ENCODE measurements at places on chromosomes 6 and 20.

GRCh38 chr6:169668203-169668847, 33.5 kb downstream of the WDR27 start:
- no peak for DNase-seq

GRCh38 chr6:96164802-96165201, 149.0 kb downstream of the FUT9 start:
- DNase-seq = no peak

- no peak for DNase-seq
Observed at GRCh38 chr20:13718171-13718570, 66.5 kb downstream of the ESF1 start.

DNA sequence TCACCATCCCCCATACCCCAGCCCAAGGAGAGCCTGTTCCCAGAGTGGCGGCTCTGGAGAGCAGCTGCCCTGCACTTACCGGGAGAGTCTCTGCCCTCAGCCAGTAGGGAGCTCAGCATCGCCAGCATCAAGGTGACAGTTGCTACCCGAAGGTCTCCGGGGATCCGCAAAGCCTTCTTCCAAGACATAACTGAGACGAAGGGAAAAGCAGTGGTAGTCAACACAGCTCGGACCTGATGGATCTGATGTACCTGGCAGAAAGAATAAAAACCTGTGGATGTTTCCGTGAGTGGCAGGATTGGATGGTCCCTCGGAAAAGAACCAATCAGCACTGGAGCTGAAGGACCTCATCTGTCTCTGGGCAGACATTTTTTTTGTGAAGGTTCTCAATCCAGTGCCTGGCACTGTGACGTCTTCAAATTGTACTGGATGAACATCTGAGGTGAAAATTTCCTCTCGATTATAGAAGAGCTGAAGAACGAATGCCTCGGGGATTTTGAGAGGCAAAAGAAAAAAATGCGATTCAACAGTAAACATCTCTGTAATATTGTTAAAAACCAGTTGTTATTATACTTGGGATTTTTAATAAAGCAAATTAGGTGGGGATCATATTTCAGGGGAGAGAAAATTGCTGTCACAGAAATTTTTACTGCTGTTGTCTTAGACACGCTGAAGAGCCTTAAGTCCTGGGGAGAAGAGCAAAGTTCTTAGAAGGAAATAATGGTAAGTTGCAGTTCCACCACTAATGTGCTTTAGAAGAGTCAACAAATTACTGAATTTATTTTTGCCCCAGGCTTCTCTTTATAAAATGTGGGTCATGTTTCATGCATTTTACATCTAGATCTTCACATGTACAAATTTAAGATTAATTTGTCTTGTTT, at the start of gene HLA-DQB1:
HLA-DQB1 (minus strand) TSS at position 238 of the 881 bp plus-strand sequence; CDS start at position 188, 50 bp downstream.
- no peak for DNase-seq

GRCh38 chr6:38495518-38495917, 144.2 kb downstream of the BTBD9 start:
- no peak for DNase-seq

- DNase-seq = no peak
Observed at GRCh38 chr6:28330041-28330440, 5.9 kb downstream of the ZSCAN31 start.

GRCh38 chr20:57573242-57573641, 12.3 kb downstream of the PCK1 start:
- DNase-seq = no peak

- no peak for DNase-seq
Observed at GRCh38 chr20:1892119-1892385, 3.2 kb upstream of the SIRPA start.

- peak; percentile 77 for DNase-seq
Observed at GRCh38 chr6:129709769-129710449, at the start of gene ARHGAP18. ARHGAP18 (minus strand) TSS chr6:129710177; CDS start chr6:129710136, 41 bp downstream.

GRCh38 chr6:37171201-37171969, 1.4 kb downstream of the PIM1 start:
- no peak for DNase-seq

DNA sequence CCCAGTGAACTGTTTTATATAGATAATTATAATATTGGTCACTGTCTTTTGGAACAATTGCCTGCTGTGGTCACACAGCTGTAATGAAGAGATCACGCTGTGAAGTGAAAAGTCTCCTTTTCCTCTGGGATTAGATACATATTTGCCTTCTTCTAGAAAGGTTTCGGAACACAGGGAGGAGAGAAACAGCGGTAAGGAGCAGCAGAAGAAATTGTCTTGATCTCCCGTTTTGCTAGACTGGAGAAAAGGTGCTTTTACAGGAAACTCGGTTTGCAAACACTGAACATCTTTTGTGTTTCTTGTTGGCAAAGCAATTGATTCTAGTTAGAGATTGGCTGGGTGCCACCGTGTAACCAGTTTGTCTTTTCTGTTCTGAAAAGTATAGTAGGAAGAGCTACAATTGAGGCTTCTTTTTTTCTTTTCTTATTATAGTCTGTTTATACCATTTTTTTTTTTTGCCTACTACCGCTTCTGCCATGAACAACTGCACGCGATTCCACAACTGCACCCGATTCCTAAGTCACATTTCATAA, 404.1 kb upstream of the ID4 start:
- no peak for DNase-seq

DNA sequence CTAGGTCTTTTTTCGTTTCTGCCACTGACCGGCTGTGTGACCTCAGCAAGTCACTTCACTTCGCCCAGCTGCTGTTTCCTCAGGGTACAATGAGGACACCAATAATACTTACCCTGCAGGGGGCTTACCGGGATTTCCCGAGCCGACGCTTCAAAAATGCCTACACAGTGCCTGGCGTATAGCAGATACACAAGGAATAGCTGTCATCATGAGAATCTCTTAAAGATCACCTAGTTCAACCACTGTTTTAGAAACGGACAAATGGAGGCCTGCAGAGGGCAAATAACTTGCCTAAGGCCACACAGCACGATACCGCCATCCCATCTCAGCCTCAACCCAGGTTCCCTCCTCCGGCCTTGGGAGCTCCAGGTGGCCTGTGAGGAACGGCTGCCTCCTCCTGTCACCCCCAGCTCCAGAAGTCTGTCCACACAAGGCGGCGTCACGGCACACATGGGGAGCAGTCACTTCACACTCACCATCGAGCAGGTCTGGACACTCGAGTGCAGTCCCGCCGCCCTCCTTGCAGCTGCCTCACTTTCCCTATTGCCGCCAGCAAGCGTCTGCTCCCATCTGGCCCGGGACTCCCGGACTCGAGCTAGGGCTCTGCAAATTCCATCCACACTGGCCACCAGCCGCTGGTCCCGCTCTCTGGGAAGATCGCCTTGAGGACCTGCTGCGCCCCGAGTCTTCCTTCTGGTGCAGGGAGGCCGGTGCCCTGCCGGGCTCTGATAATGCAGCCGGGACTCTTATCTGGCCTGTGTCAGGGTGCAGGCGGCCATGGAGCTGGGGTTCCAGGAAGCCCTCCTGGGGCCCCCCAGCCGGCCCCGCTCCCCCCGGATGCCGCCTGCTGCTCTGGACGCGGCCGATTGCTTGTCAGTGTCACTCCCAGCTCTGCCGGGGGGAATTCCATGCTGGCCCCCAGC, at the start of gene RIPOR3:
RIPOR3 (minus strand) TSS at position 893 of the 923 bp plus-strand sequence; CDS start at position 479, 414 bp downstream.
- DNase-seq = no peak

DNA sequence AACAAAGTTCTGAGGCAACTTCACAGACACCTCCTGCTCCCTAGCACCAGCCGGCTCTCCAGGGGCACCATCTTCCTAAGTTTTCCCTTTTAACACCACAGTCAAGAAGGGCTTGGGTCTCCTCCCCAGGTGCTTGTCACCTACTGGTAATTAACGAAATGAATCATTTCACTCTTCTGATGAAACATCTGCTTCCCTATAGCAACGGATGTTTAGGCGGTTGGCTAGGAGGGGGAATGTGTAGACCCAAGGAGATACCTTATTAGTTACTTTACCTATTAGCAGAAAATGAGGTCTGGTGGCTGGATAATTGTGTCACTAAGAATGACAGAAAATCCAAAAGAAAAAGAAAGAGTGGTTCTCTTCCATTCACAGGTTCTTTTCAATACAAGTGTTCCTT, 46.3 kb upstream of the FABP7 start:
- DNase-seq = no peak

- DNase-seq = no peak
Observed at GRCh38 chr6:146335336-146335735, 208.3 kb upstream of the RAB32 start.

DNA sequence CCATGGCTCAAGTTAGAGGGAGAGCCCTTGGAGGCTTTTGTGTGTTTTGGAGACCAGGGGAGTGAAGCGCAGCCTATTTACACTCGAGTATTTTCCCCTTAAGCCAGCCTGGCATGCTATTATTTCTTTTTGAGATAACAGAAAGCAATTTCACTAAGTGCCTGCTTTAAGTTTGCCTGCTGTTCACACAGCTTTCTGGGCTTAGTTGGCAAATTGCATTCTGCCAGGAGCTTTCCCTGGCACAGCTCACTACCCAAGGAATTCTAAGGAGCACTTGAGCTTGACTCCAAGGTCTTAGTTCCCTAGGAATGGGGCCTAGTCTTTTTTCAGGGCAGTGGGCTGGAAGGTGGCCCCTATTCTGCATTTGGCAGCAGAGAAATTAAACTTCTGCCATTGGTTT, 19.0 kb upstream of the ASXL1 start:
- no peak for DNase-seq

DNA sequence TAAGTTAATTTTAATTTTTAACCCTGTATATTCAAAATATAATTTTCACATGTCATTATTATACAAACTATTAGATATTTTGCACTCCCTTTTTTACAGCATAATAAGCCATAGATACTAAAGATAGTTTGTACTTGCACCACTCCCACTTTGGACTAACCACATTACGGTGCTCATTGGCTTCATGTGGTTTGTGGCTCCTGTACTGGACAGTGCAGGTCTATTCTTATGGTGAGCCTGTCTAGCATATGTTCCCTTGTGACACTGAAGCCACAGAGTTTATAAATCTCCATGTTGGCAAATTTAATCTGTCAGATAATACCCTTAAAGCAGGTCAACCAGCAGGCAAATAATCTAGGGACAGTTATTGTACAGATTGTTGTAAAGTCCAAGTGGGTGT, 354.4 kb upstream of the KCNQ5 start:
- no peak for DNase-seq

- DNase-seq = no peak
Observed at GRCh38 chr20:24350923-24351368, 118.5 kb upstream of the SYNDIG1 start.

DNA sequence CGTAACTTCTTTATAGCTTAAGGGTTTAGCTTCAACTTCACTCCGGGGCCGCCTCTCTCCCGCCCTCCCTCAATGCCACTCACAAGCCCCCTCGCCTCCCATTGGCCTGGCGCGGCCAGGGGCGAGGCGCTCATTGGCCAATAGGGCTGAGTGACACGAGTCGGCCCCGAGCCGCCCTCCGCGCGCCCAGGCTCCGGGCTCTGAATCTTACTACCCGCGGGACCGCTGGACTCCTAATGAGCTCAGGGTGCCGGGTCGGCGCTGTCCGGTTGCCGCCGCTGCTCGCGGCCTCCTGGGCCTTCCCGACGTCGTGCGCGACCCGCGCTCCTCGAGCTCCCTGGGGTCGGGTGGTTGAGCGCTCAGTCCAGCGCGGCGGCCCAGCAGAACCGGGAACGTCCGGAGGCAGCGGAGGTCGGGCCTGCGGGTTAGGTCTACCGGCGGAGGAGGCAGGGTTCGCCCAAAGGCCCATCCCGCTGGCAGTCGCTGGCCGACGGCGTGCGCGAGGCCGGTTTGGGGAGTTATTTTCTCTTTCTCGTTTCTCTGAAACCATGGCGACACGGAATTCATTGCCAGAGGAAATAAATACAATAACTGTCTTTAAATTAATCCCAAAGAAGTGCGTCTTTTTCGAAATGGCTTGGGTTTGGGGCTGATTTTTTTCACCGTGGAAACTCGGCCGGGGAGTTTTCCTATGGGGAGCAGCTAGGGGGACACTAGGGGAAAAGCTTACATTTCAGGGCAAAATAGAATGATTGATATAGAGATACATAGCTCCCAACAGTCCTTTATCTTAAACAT, at the start of gene SIM1:
SIM1 (minus strand) TSS at position 19 of the 798 bp plus-strand sequence. CDS start 1,453 bp downstream, outside the sequence.
- DNase-seq = no peak

- DNase-seq = no peak
Observed at GRCh38 chr6:93423542-93423941, 4.2 kb upstream of the EPHA7 start.

DNA sequence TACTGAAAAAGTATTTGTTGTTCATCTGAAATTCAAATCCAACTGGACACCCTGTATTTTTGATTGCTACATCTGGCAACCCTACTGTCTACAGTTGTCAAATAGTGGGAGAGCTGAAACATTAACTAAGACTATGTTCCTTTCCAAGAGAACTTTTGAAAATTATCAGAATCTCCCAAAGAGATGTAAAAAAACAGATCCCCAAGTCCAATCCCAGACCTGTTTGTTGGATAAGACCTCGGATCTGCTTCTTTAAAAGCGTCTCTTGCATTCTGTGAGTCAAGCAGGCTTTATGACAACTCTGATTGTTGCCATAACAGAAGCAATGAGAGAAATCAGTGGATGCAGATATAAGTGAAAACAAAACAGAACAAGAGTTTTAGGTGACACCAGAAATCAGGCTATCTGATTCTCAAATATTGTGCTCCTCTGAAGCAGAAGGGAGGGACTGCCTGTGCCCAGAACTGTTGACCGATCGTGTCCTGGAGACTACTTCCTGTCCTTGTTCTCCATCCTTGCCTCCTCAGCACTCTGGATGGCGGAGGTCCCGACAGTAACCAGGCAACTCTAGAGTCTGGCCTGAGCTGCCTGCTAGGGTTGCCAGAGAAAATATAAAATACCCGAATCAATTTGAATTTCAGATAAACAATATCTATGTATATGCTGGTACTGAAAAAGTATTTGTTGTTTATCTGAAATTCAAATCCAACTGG, 853.8 kb downstream of the MAFB start:
- no peak for DNase-seq

- DNase-seq = no peak
Observed at GRCh38 chr6:137801352-137802114, 65.5 kb upstream of the TNFAIP3 start.

GRCh38 chr6:110581679-110582078, 105.3 kb upstream of the SLC22A16 start:
- DNase-seq = no peak

DNA sequence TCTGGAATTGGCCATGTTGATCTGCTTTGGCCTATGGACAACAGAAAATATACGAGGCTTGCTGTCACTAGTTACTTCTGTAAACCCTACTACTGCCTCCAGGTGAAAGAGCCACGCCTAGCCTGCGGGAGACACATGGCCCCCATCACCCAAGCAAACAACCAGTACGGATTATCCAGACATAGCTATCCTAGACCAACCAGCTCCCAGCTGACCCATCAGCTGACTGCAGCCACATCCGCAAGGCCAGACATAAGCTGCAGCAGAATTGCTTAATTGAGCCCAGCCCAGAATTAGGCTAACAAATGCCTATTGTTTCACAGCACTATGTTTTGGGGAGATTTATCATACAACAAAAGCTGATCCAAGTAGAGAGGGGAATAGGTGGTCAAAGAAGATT, 13.5 kb downstream of the REV3L start:
- DNase-seq = no peak

DNA sequence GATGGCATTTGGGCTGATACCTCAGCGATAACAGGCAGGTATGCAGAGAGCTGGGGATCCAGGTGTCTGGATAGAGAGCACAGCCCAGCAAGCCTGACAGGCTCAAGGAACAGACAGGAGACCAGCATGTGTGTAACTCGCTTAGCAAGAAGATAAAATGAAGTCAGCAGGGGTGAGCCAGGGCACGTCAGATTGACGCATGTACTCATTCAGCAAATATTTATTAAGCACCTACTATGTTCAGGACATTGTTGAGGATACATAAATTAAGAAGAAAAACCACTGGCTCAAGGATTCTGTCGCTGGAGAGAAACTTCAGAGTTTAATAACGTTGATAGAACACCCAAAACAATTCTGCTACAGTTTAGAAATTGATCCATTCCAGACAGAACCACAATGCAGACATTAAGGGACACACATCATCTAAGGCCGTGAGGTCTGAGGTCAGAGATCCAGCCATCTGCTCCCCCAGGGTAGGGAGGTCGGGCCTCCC, 1.0 kb upstream of the DUSP22 start:
- DNase-seq = no peak
